ENCODE measurements at places on chromosomes 5 and 9.

- DNase-seq, result no peak
Measured at GRCh38 chr5:56852228-56853000, 37.1 kb downstream of the MAP3K1 start.

- no peak for DNase-seq
Measured at GRCh38 chr5:178058321-178059012, 54.9 kb upstream of the N4BP3 start.

GRCh38 chr5:79416499-79416898, 97.4 kb downstream of the HOMER1 start:
- no peak for DNase-seq

DNA sequence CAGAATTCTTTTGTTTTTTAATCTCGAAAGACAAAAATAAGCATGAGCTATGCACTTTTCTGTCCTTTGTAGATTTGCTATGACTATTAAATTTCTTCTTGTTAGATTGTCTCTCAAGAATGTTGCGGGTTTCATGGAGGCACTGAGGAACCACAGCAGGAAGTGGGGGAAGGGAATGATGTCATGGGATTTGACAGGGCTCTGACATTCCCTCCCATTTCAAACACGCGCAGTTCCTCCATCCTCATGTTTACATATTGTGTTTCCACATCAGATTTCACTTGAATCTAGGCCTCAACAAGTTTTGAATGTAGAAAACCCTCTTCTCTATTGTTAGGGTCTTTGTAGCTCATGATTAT, 154.8 kb downstream of the PALM2AKAP2 start:
- no peak for DNase-seq

DNA sequence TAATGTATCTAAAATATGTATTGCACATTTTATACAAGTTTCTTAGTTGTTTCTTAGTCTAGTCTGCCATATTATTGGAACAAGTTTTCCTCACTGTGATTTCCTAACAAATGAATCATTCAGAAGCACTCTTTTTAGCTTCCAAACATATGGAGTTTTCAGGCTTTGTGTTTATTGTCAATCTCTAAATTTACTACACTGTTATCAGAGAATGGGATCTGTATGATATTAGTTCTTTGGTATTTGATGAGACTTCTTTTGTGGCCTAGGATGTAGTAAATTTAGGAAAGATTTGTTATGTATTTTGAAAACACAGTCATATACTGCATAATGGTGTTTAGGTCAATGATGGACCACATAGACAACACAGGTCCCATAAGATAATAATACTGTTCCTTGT, 25.7 kb downstream of the SREK1IP1 start:
- no peak for DNase-seq

- DNase-seq, result no peak
Measured at GRCh38 chr5:140360681-140361479, 886 bp downstream of the SLC4A9 start.

GRCh38 chr5:14504332-14504727, 77.3 kb upstream of the OTULINL start:
- DNase-seq, result no peak

DNA sequence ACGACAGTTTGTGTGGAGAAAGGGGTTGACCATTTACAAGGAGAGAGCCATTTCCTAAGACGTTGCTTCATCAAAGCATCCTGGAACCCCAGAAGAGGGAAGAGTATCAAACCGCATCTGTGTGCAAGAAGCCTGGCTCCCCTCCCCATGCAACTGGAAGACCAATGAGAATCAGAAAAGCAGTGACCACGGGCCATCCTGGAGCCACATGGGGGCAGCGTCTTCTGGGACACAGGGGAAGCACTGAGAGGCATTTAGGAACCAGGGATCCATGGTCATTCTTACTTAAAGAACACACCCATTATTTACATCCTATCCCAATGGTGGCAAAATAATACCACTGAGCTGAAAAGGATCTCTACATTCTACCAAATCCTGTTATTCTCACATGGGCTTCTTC, 29.3 kb downstream of the SEMA5A start:
- DNase-seq, result no peak

- DNase-seq, result no peak
Measured at GRCh38 chr9:133065070-133065388, 3.2 kb downstream of the CEL start.

GRCh38 chr9:118422508-118422907, 718.3 kb downstream of the TLR4 start:
- DNase-seq, result no peak

DNA sequence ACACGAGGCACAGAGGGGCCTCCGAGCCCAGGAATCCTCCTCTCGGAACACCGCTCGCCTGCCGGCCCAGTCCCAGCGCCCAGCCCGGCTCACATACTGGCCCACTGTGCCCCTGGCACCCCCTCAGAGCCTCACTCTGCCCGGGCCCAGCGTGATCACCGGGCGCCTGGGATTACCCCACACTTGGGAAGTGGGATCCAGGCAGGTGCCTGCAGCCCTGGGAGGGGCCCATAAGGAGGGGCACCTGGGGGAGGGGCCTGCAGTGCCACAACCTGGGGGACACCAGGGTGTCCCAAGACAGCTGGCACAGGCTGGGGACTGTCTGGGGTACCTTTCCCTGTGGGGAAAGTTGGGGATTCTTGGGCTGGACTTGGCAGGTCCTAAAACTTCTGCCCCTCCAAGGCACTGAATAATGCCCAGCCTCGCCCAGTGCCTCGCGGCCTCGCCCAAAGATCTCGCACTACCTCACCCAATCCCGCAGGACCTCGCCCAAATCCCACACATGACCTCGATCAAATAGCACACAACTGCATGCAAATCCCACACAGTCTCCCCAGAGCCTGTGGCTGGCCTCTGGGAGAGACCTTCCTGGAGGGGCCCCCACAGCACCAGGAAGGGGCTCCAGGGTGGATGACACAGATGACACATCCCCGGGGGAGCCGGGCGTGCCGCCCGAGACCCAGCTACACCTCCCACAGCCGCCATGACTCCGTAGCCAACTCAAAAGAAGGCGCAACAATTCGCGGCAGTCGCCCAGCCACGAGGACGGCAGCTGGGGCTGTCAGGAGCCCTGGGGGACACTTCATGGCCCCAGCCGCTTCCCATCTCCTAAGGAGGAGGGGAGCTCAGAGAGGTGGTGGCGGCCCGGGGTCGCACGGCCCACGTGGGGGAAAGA, 13.7 kb downstream of the NOTCH1 start:
- DNase-seq, result no peak

DNA sequence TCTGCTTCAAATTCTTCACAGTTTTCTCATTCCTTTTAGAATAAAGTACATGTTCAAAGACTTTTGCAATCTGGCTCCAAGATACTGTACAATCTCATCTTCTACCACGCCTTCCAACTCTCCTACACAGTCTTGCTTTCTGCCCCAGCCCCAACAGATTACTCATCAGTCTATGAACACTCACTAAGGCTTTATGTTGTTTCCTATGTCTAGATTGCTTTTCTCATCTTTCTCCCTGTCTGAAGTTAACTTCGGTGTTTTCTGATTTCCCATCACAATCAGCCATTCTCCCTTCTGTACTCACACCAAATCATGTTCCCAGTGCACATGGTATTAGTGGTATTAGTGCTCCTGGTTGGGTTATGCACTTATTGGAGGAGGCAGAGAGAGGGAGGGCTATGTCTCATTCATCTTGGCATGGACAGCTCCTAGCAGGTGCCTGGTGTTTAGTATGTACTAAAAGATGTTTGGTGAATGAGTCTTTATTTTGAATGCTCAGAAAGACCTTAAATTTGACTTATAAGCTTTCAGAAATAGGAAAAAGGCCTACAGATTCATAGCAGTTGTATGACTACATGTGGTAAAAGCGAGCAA, 44.0 kb upstream of the ZNF608 start:
- DNase-seq, result no peak

DNA sequence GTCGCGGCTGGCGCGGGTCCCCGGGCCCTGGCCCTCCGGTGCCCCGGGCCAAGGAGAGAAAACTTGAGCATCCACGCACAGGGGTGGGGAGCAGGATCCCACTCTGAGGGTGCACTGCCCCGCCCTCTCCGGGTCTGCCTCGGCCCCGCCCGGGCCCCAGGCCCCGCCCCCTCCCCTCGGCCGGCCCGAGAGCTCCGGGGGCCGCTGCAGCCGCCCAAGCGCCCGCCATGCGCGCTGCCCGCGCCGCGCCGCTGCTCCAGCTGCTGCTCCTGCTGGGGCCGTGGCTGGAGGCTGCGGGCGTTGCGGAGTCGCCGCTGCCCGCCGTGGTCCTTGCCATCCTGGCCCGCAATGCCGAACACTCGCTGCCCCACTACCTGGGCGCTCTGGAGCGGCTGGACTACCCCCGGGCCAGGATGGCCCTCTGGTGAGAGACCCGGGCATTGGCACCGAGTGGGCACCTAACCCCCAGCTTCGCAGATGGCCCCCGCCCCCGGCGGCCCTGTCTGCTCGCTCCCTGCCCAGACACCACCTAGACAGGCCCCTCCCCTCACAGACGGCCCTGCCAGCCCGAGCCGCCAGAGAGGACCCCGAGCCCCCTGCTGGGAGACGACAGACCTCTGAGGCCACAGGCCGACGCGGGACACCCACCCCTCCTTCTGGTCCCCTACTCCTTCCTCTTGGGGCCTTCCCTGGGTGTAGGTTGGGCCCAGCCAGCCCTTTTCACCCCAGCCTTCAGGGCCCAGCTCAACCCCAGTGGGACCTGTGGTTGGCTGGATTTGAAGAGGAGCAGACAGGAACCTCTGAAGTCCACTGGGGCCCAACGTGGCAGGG, at the start of gene CERCAM:
Gene CERCAM (plus strand): TSS at position 207 of the 831 bp plus-strand sequence. CDS start 21 bp downstream, at position 228.
- no peak for DNase-seq

Measured in stimulated activated CD8-positive, alpha-beta memory T cell treated with anti-CD3 and anti-CD28 coated beads, Interleukin-7, amount 100 ng/mL, for 1 hour (primary cell).